ENCODE measurements at places on chromosomes 5 and 9.

DNA sequence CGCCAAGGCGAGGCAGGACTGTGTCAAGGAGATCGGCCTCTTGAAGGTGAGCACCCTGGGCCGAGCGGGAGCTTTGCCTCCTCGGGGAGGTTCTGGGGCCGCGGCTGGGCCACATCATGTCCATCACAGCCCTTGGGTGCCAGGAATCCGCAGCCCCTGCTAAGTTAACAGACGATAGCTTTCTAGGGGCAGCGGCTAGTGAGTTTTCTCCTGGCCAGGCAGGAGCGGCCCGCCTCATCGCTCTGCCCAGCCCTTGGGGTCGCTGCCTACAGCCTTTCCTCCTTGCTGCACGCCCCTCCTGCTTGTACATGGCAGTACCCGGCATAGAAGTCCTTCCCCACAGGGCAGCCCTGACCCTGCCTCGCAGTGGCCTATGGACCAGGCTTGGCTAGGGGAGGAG lies 56.2 kb downstream of the NEK6 start:
- no peak for DNase-seq

GRCh38 chr9:127637322-127637847 lies 25.3 kb downstream of the STXBP1 start:
- DNase-seq: no peak

DNA sequence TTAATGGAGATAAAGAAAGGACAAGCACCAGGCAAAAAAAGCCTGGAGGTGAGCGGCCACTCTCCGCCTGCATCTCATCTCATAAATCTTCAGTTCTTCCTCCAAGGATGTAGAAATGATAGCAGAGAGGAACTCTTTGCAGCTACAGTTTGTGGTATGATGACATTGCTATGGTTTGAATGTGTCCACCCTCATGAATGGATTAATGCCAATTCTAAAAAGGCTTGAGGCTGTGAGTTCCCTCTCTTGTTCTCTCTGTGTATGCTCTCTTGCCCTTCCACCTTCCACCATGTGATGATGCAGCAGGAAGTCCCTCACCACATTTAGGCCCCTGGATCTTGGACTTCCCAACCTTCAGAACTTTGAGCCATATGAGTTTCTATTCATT lies 126.4 kb downstream of the SPOCK1 start:
- no peak for DNase-seq

DNA sequence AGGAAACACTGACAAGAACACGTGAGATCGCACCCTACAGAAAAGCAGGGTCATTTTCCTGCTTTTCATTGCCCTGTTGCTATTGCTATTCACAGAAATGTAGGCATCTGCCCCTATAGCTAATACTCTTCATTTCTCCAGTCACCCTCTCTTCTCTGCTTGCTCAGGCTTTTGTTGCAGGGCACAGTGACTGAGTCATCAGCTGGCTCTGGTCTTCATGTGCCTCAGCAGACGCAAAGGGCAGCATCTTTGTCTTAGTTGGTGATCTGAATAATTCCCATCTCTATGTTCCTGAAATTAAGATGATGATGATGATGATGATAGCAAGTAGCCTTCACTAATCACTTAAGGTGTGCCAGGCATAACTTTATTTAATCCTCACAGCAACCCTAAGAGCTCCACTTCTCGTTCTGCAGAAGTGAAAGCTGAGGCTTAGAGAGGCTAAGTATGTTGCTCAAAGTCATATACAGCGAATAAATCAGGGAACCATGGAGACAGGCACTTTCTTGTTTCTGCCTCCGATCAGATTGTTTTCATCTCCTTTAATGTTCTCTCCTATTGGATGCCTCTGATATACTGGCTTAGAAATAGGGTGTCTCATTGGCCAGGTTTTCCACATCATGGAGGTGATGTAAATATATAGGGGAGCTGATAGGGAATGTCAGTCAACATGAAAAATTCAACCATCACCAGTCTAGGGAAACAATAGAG lies 133.0 kb upstream of the STK32A start:
- DNase-seq: no peak

DNA sequence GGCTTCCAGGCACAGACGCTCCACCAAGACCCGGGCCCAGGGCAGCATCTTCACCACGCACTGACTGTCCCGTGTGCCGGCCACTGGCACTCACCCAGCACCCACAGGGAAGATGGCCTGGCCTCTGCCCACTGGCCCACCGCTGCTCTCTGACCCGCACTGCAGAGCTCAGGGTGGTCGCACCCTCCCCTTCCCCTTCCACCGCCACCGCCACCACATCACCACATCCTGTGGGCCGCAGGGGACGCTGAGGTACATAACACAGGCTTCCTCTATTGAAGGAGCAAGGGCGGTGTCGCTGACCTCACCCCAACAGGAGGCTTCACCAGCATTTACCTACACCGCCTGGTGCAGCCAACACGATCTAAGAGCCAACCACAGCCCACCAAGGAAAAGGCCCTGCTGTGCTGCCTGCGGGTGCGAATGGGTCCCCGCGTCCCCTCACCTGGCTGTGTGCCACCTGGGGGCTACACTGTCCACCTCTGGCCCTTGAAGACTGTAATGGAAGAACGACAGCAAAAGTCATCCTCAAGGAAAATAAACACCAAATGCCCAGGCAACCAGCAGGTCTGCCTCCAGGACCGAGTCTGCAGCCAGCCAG lies 101.8 kb downstream of the CAMSAP1 start:
- no peak for DNase-seq
